ENCODE measurements at places on chromosomes 7 and 10.

GRCh38 chr10:132452216-132452650, 55.2 kb downstream of the PWWP2B start:
- DNase-seq: peak; percentile 36

DNA sequence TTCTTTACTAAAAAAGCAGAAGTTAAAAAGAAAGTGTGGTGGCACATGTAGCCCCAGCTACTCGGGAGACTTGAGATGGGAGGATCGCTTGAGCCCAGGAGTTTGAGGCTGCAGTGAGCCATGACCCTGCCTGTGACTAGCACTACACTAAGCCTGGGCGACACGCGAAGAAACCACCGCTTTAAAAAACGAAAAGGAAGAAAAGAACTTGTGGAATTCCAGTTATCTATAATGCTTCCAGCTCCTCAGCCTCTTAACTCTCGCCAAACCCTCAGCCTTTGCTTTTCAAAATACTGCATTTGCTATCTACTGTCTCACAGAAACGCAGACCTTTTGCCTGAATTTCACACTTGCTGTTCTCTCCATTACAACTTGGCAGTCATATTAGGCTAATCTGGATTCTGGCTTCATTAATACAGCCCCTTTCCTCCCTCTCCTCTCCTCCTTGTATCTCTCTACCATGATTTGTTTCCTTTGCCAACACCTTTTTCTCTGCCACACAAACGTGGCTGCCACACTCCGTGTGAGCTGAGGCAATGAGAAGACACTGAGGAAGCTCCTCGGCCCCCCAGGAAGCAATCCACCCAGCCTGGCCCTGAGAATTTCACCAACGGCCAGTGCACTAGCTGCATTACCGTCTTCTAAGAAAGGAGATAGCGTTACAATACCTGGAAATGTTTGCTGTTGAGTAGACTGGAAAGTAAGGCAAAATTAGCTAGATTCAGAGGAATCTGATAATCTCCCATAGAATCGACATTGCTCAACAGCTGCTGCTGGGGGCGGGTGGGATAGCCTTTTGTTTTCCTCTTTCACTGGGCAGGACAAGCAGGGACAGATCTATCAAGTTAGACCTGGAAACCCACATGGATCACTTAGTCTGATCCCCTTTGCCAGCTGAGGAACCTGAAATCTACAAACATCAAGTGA, 37.2 kb downstream of the CALML5 start:
- no peak for DNase-seq

DNA sequence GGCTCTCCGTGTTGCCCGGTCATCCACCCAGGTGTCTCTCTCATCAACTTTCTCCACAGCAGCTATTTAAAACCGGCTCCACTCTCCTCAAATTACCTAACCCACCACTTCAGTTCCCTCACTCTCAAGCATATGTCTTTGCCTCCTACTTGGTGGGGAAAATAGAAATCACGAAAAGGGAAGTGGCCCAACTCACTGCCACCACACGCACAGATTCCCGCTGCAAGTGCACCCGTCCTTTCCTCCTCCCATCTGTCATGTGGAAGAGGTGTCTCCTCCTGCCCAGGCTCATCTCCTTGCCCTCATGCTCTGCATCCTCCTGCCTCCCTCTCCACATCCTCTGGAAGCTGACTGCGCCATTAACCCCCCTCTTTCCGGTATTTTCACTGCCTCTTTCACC, 80.8 kb upstream of the MKX start:
- DNase-seq: no peak

DNA sequence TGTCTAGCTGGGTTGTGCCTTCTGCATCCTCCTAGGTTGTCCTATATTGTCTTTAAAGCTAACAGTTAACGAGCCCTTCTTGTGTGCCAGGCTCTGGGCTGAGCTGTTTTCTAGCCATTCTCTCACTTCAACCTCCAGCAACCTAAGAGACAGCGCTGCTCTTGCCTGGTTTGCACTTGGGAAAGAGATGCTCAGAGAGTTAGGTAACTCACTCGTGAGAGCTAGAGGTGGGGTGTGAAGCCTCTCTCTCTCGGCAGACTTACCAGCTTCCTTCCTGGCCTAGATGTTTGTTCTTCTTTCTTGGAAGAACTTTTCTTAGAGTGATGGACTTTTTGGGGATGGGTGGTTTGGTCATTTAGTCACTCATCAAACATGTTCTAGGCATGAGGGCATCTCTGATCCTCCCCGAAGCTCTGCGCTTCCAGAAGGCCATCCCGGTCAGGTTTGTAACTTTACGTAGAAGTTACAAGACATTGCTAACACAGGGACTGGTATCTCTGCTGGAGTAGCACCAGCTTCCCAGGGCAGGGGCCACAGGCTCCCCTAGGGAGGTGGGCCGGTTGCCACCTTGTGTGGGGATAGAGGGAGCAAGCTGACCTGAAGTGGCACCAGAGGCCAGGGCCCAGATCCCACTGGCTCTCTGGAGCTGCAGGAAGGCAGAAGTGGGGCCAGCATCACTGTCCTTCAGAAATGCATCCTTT, 14.3 kb downstream of the TSPAN15 start:
- no peak for DNase-seq

All from stimulated activated CD4-positive, alpha-beta T cell treated with anti-CD3 and anti-CD28 coated beads, Interleukin-4, amount 100 ng/mL, for 24 hours (primary cell).